ENCODE measurements at places on chromosomes 6 and 20.

- no peak for DNase-seq
Measured at GRCh38 chr20:21796059-21796458, 90.6 kb downstream of the PAX1 start.

DNA sequence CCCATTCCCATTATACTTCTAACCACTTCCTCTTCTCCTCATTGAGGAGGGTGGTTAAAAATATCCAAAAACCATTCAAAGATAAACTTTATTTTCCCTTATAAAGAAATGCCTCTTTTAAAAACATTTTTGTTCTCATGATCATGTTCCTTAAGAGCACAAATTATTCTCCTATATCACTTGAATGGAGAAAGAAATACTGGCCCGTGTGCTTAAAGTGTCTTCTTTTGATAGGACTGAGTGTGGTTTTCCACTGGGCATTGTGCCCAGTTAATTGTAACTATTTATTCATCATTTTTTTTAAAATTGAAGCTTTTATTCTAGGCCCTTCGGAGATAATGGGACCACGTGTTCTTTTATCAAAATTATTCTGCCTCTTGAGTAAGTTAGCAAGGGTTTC is 871.5 kb downstream of the QKI start:
- DNase-seq, result no peak

DNA sequence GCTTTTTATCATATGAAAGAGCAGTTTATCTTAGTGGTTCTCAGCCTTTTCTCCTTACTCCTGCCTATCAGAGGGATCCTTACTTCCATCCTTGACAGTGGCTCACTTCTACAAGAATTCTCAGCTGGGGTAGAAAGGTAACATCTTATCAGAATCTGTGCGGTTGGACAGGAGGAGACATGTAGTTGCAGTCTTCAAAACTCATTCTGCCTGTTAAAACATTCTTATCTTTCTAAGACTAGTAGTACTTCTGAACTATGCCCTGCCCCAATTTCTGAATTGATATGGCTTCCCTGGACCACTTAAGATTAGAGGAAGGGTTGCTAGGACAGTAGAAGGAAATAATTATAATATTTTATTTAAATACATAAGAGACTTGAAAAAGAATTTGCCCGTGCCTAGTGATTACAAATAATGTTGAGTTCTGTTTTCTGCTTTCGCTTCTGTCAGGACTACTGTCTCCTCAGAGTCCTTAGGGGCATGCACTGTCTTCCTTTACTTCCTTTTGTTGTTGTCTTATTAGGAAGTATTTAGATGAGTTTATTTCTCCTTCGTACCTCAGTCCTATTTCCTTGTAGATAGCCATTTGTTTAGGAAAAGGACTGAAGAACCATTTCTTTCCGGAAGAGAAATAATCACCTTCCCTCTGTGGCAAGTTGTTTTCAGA is 24.9 kb downstream of the BLTP3A start:
- no peak for DNase-seq

DNA sequence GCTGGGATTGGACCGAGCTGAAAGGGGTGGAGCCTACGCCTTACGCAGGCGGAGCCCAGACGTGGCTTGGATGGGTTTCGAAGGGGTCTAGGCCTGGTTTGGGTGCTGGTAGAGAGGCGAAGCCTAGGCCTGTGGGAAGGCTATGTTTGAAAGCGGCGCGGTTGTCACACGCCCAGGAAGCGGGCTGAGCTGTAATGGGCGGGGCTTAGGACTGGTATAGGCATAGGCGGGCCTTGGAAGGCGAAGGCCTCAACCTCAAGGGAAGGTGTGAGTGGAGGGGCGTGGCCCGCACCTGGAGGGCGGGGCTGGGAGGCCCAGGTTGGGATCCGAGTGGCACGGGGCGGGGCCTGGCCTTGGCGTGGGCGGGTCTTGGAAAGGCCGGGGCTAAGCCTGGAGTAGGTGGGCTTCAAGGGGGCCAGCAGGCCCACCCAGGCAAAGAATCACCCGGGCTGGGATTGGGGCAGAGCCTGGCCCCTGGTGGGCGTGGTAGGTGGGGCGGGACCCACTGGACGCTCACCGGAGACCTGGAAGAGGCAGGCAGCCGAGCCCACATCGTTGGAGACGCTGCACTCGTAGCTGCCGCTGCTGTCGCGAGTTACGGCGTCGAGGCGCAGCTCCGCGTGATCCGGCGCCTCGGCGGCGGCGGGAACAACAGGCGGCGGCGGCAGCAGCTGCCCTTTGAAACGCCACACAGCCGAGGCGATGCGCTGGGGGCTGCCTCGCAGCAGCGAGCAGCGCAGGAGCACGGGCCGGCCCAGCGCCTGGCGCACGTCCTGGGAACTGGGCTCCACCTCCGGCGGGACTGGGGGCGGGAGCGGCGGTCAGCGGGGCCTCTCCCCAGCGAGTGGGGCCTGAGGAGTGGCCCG is 49.0 kb downstream of the MDGA1 start:
- peak; percentile 23 for DNase-seq

DNA sequence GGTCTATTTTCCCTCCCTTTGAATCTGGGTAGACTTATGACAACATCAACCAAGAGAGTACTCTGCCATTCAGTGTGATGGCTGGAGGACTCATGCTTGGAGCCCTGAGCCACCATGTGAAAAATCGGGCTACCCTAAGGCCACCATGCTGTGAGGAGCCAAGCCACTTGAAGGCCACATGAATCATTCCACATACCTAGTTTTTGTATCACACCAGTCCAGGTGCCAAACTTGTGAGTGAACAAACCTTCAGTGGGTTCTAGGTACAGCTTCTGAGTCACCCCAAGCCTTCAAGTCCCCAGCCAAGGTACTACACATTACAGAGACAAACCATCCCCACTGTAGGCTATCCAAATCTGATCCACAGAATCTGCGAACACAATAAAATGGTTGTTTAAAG is 37.4 kb upstream of the E2F3 start:
- DNase-seq, result no peak

- DNase-seq, result no peak
Measured at GRCh38 chr6:72974276-72974675, 251.0 kb downstream of the KHDC1L start.

GRCh38 chr6:169291148-169291547 is 37.5 kb upstream of the THBS2 start:
- no peak for DNase-seq

- no peak for DNase-seq
Measured at GRCh38 chr6:18147160-18147559, 7.7 kb downstream of the TPMT start.

DNA sequence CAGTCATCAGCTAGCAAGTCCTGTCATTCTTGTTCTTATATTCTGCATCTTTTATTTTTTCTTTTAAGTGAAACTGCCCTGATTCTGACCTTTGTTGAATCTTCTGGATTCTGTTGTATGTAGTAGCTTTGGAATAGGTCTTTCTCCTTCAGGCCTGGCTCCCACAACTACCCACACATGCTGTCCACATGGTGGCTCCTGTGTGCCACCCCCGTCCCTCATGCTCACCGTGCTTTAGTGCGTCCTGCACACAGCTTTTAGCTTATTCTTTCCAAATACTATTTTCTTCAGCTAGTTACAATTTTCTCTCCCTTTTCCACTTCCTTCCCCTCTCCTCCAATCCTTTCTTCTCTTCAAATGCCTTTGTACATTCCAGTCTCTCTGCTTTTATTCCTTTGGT is 61.8 kb downstream of the CTNNBL1 start:
- no peak for DNase-seq

DNA sequence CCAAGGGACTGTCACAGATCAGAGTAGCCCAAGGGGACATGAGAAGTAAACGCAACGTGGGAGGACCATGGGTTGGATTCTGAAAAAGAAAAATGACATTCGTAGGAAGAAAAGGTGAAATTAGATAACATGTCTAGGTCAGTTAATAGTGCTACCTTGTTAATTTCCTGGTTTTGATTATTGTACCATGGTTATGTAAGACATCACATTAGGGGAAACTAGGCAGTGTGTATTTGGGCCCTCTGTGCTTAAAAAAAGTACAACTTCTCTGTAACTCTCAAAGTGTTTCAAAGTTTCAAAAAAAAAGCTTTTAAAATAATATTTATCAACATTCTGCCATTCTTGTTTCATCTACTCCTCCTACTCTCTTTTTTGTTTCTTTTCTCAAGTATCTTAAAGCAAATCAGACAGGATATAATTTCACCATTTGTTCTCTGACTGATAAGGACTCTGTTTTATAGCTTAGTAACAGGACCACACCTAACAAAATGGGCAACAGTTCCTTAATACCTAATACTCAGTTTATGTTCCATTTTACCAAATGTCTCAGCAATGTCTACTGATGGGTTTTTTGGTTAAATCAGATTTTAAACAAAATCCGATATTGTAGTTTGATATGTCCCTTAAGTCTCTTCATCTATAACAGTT is 97.1 kb upstream of the PLCB4 start:
- DNase-seq, result no peak

GRCh38 chr6:89483111-89483720 is 50.3 kb downstream of the ANKRD6 start:
- DNase-seq, result no peak

DNA sequence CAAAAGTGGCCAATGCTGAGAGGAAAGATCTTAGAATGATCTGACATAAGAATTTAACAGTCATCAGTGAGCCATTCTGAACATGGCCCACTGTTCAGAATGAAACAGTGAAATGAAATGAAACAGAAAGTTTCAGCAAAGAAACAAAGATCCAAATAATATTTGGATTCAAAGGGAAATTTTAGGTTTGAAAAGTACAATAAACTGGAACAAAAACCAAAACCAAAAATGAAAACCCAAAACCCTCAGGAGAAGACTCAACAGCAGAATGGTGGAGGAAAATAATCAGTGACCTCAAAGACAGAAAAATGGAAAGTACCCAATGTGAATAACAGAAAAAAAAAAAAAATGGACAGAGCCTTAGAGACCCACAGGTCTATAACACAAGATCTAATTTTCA is 66.1 kb upstream of the EMILIN3 start:
- DNase-seq, result no peak

DNA sequence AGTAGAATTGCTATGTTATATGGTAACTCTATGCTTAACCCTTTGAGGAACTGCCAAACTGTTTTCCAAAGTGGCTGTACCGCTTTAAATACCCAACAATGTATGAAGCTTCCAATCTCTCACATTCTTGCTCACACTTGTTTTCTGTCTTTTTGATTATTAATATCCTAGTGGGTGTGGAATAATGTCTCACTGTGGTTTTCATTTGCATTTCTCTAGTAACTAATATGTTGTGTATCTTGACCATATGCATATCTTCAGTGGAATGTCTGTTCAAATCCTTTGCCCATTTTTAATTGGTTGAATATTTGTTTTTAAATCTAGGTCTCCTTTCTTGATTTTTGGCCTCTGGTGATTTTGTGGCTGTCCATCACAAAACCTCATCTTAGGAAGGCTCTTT is 177.8 kb upstream of the PLCB4 start:
- no peak for DNase-seq

DNA sequence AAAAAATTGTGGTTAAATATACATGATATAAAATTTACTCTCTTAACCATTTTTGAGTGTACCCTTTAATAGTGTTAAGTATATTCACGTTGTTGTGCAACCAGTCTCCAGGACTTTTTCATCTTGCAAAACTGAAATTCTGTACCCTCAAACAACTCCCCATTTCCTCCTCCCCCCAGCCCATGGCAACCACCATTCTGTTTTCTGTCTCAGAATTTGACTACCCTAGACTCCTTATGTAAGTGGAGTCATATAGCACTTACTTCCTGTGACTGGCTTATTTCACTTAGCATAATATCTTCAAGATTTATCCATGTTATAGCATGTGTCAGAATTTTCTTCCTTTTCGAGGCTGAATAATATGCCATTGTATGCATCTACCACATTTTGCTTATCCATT is 5.1 kb downstream of the VPS16 start:
- no peak for DNase-seq

- no peak for DNase-seq
Measured at GRCh38 chr20:38299963-38300362, 4.0 kb upstream of the BPI start.

DNA sequence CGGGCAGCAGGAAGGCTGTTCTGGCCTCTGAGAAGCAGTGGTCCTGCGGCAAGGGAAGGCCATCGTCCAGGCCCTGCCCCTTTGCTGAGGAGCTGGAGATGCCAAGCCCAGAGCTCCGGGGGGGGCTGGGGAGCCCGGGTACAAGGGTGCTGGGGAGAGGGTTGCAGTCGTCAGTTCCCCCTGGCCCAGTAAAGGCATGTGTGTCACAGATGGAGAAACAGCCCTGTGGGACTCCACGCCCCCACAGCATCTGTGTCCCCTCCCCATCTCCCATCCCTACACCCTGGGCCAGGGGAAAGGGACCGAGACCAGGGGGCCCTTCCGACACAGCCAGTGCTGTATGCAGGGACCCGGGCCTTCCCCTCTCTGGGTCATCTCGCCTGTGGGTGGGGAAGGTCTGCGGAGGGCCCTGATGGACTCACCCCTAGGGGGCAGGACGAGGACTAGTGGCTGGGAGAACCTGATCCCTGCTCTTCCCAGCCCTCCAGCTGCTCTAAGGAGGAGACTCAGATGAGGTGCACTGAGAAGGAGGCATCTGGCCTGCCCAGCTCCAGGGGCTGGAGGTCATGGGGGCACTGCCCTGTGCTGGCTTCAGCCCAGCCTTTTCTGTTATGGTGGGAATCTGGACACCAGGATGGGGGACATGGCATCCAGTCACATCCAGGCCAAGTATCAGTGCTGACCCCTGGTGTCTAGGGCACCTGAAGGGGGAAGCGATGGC is 609 bp downstream of the MYL9 start:
- no peak for DNase-seq

- DNase-seq, result no peak
Measured at GRCh38 chr6:78966542-78966941, 99.2 kb downstream of the IRAK1BP1 start.

DNA sequence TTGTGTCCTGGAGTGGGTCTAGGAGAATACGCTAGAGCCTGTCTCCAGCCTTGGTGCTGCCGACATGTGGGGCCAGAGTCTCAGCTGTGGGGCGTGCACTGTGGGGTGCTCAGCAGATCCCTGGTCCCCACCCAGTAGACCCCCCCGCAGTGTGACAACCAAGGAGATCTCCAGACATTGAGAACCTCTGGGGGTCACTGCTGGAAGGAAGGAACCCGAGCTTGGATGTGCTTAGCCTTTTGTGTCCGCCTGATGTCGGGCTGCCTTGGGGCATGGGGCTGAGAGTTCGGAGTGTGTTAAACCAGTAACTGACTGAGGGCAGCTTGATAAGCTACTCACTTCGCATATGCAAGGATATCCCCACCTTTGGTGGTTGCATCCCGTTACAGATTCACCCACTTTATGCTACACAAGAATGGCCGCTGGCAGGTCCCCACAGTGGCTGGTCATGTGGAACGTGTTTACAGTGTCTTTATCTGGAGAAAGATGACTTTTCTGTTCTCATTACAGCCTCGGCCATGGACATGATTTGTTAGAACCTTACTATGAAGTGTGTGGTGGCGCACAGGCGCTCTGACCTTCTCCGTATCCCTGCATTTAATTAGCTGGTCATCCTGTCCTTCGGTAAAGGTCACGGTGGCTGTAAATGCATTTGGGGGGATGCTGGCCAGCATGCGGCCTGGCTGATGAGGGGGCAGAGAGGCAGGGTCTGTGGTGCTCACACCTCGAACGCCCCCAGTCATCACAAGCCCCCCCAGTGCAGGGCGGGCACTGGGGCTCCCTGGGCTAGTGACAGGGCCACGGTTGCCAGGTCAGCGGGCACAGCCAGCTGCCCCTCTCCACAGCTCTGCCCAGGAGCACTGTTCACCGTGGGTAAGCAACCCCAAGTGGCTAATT is 366.8 kb downstream of the TAF4 start:
- no peak for DNase-seq

- no peak for DNase-seq
Measured at GRCh38 chr6:139820210-139820609, 445.8 kb upstream of the CITED2 start.
